ENCODE measurements at places on chromosomes 2 and 18. TPM values are rescaled to one million over a fixed set of nuclear protein-coding genes. Genes with fewer than 3 reads are reported as not detected.
A peak's percentile ranks its signal among the peaks of the same experiment; 100 is the strongest.

The SCYGR6 gene
- total RNA-seq = not detected

The COL4A3 gene
- total RNA-seq = 0.34 TPM

GRCh38 chr2:54455131-54455562 is 980 bp upstream of the SPTBN1 start:
- no peaks in the 10 kb centered on the region for H3K36me3 ChIP-seq
- DNase-seq = peak; percentile 87
- peak overlapping the region; percentile 80 for H3K4me3 ChIP-seq
- H3K27ac ChIP-seq = peak overlapping the region; percentile 97

DNA sequence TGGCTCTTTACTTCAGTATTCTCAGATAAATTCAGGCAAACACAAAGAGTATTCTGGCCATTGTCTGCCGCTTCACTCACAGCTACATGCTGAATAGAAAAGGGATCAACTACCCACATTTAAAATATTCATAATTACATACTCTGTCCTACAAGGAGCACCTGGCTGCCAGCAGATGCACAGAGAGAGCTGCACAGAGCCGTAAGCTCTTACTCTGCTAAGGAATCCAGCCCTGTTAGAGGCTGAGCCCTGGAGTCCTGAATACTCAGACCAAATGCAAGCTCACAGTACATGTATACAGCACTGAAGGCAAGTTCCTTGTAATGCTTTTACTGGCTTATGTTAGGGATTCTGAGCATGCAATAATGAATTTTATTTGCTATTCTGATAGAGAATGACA is 80.3 kb downstream of the FTCDNL1 start:
- DNase-seq = no peak
- H3K36me3 ChIP-seq = no peaks in the 10 kb centered on the region
- no peak overlapping the region for H3K4me3 ChIP-seq
- H3K27me3 ChIP-seq = no peaks in the 10 kb centered on the region

- DNase-seq = no peak
- H3K27me3 ChIP-seq = no peaks in the 10 kb centered on the region
- no peak overlapping the region for H3K4me3 ChIP-seq
- H3K36me3 ChIP-seq = no peaks in the 10 kb centered on the region
- no peak overlapping the region for H3K27ac ChIP-seq
Measured at GRCh38 chr2:6828299-6828584, 37.5 kb downstream of the CMPK2 start.

- DNase-seq = no peak
- H3K27ac ChIP-seq = no peak overlapping the region
- H3K36me3 ChIP-seq = no peaks in the 10 kb centered on the region
- H3K4me1 ChIP-seq = peaks cover 10% of the 10 kb centered on the region
- no peak overlapping the region for H3K4me3 ChIP-seq
Measured at GRCh38 chr2:235575431-235575830, 81.6 kb downstream of the AGAP1 start.

DNA sequence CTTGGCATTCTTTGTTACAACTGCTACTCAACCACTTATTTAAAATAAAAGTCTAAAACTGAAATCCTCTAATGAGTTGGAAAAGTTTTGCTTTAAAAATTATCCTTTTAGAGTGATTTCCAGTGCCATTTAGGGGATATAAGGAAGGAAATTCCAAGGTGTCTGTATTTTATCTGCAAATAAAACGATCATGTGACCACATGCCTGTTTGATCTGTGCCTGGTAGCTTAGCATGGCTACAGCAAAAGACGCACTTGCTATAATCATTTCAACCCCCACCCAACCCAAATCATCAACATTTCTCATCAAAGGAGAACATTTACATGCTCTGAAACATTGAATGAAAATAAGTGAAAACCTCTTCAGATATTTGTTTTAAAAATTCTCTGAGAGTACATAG is 615.1 kb downstream of the IRS1 start:
- peak overlapping the region; percentile 97 for H3K27ac ChIP-seq
- no peak for DNase-seq
- H3K36me3 ChIP-seq = no peaks in the 10 kb centered on the region
- peaks cover 41% of the 10 kb centered on the region for H3K4me1 ChIP-seq

DNA sequence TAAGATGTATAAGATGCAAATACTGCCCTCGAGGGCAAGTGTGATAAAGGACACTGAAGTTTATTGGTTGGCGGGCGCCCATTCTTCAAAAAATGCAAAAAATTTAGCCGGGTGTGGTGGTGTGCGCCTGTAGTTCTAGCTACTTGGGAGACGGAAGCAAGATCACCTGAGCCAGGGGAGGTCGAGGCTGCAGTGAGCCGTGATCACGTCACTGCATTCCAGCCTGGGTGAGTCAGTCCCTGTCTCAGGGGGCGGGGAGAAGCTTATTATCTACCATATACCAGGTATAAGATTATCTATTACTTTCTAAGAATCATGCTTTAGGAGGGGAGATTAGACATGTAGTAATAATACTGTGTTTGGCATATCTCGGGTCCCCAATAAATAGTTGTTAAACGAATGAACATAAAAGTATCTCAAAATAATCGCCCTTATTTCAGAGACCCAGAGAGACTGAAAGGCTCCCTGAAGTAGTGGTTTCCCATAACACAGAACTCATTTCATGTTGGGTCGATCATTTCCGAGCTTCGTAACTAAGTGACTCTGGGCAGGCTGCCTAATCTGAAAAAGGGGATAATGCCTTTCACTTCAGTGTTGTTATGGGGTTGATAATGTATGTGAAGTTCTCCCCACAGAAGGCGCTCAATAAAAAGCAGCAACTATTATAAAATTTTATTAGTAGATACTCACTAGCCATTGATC is 1.2 kb upstream of the SELENOI start:
- peaks cover 42% of the 10 kb centered on the region for H3K4me1 ChIP-seq
- H3K27me3 ChIP-seq = no peaks in the 10 kb centered on the region
- no peaks in the 10 kb centered on the region for H3K36me3 ChIP-seq
- DNase-seq = peak; percentile 29
- peak overlapping the region; percentile 80 for H3K4me3 ChIP-seq

DNA sequence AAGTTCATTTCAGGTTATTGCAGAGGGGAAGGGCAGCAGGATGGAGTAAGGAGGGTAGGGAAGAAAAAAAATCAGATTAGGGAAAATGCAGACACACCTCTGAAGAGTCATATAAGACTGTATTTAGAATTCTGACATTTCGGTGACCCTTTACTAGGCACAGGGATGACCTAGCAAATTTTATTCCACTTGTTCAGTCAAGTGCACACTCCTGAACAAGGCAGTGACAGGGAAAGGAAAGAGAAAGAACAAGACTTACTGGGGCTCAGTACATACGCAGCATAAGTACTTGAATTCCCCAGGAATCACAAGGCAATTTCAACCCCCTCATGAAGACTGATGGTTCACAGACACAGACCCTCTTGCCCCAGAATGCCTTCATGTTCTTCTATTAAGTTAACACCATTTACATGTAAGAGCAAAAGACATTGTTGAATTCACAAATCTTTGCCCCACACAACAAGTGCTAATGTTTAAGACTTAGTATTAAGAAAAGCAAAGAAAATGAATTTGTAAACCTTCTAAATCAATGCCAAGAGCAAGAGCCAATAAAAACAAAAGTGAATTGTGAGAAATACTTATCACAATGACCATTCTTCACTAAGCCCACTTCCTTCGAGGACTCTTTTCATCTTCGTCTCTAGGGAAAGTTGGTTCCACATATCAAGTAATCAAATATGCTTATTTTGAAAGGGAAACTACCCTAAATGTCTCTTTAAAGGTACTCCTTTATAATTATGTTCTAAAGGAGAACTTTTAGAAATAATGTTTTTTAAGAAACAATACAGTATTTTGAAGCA is 47.0 kb downstream of the COBLL1 start:
- no peaks in the 10 kb centered on the region for H3K4me1 ChIP-seq
- no peak overlapping the region for H3K27ac ChIP-seq
- no peaks in the 10 kb centered on the region for H3K27me3 ChIP-seq
- H3K4me3 ChIP-seq = no peak overlapping the region
- peaks cover 2% of the 10 kb centered on the region for H3K36me3 ChIP-seq

DNA sequence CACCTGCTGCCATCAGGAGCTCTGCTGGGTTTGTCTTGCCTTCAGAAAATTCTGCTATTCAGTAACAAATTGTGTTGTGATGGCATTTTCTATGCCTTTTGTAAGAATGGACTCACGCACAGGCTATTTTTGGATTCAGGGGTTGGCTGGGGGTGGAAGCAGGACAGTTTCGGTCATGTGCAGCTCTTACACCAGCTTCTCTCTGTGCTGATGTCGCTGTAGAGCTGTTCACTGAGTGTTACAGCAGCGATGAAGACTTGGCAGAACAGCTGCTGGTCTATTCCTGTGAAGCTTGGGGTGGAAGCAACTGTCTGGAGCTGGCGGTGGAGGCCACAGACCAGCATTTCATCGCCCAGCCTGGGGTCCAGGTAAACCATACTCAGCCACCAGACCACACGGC is 49.2 kb downstream of the TRPM8 start:
- no peak overlapping the region for H3K4me3 ChIP-seq
- H3K4me1 ChIP-seq = no peaks in the 10 kb centered on the region
- H3K27ac ChIP-seq = no peak overlapping the region
- H3K36me3 ChIP-seq = no peaks in the 10 kb centered on the region

DNA sequence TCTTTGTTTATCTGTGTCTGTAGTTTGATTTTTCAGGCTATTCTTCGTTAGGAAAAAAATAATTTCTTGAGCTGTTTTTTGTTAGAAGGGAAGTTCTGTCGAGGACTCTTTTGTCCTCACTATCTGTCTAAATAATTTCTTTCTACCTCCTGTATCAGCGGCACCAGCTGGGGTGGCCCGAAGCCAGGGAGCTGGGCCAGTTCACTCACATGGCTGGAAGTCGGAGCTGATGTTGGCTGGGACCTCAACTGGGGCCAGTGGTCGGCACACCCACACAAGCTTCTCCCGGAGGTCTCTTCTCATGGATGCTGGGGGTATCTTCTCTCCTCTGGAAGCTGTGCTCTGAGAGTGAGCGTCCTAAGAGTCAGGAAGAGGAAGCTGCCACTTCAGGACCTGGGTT is 8.0 kb upstream of the PDIA6 start:
- no peak overlapping the region for H3K27ac ChIP-seq
- DNase-seq = no peak
- H3K4me3 ChIP-seq = no peak overlapping the region

DNA sequence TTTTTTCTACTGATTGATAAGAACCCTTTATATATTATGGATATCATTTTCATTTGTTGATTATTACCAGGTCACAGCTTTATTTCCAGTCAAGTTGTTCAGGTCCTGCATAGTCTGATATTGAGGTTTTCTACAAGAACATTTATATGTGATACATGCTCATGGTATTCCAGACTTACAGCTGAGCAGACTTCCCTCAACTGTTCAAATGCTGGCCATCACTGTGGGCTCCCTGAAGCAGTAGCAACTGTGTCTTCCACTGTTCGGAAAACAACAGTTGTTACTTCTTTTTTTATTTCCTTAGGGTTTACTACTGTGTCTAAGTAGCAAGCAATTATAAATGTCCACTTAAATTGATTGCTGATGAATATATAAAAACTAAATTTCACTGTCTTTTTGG is 79.5 kb downstream of the DGKD start:
- H3K36me3 ChIP-seq = peaks cover 11% of the 10 kb centered on the region
- no peaks in the 10 kb centered on the region for H3K27me3 ChIP-seq
- no peak overlapping the region for H3K4me3 ChIP-seq

DNA sequence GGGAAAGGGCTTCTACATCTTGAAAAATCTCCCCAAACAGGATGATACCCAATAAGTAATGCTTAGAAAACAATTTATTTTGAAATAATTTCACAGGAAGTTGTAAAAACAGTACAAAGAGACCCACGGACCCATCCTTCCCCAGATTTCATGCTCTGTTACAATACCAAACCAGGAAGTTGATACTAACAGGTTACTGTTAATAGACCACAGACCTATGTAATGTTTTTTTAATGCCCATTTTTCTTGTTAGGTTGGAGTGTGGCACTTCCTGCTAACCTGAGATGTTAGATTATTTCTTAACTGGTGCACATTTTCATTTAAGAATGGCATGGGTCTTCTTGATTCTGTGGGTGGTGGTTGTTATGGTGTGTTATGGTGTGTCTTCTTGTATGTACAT is 21.4 kb upstream of the MGAT5 start:
- peaks cover 4% of the 10 kb centered on the region for H3K4me1 ChIP-seq
- H3K36me3 ChIP-seq = peaks cover 3% of the 10 kb centered on the region
- H3K27me3 ChIP-seq = no peaks in the 10 kb centered on the region
- no peak for DNase-seq

- no peak overlapping the region for H3K27ac ChIP-seq
- H3K27me3 ChIP-seq = no peaks in the 10 kb centered on the region
- H3K36me3 ChIP-seq = no peaks in the 10 kb centered on the region
- no peak overlapping the region for H3K4me3 ChIP-seq
- no peak for DNase-seq
Measured at GRCh38 chr2:135409436-135409835, 121.6 kb downstream of the ZRANB3 start.

- H3K27me3 ChIP-seq = no peaks in the 10 kb centered on the region
- H3K36me3 ChIP-seq = no peaks in the 10 kb centered on the region
- DNase-seq = no peak
- H3K4me3 ChIP-seq = no peak overlapping the region
- H3K27ac ChIP-seq = no peak overlapping the region
Measured at GRCh38 chr2:233936089-233936488, 18.9 kb downstream of the TRPM8 start.

DNA sequence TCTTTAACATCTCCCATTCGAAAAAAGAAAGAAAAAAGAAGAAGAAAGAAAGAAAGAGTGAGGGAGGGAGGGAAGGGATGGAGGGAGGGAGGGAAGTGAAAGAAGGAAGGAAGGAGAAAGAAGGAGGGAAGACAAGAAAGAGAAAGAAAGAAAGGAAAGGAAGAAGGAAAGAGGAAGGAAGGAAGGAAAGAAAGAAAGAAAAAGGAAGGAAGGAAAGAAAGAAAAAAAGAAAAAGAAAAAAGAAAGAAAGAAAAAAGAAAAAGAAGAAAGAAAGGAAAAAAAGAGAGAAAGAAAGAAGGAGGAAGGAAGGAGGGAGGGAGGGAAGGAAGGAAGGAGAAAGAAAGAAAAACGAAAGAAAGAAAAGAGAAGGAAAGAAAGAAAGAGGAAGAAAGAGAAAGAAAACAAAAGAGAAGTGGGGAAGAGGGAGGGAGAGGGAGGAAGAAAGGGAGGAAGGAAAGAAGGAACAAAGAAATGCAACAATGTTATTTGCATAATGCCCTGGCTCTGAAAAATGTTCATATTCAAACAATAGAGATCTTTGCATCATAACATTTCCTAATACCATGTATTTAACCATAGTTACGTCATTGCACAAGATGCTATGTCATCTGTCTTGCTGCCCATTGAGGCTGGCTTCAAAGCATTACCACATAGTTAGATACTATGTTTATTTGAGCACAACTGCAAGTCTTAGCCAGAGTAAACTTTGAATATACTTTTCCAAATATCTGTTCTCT is 550.6 kb downstream of the DSC3 start:
- H3K27me3 ChIP-seq = no peaks in the 10 kb centered on the region
- peaks cover 2% of the 10 kb centered on the region for H3K4me1 ChIP-seq
- no peak for DNase-seq
- no peak overlapping the region for H3K4me3 ChIP-seq
- no peak overlapping the region for H3K27ac ChIP-seq

GRCh38 chr2:85886141-85886540 is 2.6 kb downstream of the ST3GAL5 start:
- H3K36me3 ChIP-seq = peaks cover 13% of the 10 kb centered on the region
- peaks cover 19% of the 10 kb centered on the region for H3K4me1 ChIP-seq
- H3K4me3 ChIP-seq = no peak overlapping the region
- peak overlapping the region; percentile 38 for H3K27ac ChIP-seq

GRCh38 chr2:48674933-48675332 is 57.3 kb downstream of the GTF2A1L start:
- H3K4me1 ChIP-seq = no peaks in the 10 kb centered on the region
- no peak overlapping the region for H3K4me3 ChIP-seq
- no peaks in the 10 kb centered on the region for H3K36me3 ChIP-seq
- no peak for DNase-seq

- no peak overlapping the region for H3K27ac ChIP-seq
- no peaks in the 10 kb centered on the region for H3K36me3 ChIP-seq
- no peak overlapping the region for H3K4me3 ChIP-seq
- no peaks in the 10 kb centered on the region for H3K4me1 ChIP-seq
Measured at GRCh38 chr18:2102022-2102421, 469.3 kb downstream of the METTL4 start.

All from SJCRH30 (cell line).